ENCODE measurements at places on chromosomes 2 and 18. TPM values are rescaled to one million over a fixed set of nuclear protein-coding genes. Genes with fewer than 3 reads are reported as not detected.

NABP1 gene
- 55.4 TPM for total RNA-seq

BUB1 gene
- total RNA-seq: 45.4 TPM

AGXT gene
- not detected for total RNA-seq

MAP3K19 gene
- not detected for total RNA-seq

CYBRD1 gene
- 26.0 TPM for total RNA-seq

EFEMP1 gene
- 6,170 TPM for total RNA-seq

MC2R gene
- not detected for total RNA-seq

All from vein endothelial cell (primary cell).